Stimulated activated CD4-positive, alpha-beta T cell treated with anti-CD3 and anti-CD28 coated beads, TNF-alpha, amount 100 ng/mL, for 4 hours (primary cell): ENCODE measurements at places on chromosomes 4 and X.

GRCh38 chr4:133581996-133582619 lies 433.0 kb downstream of the PCDH10 start:
- no peak for DNase-seq

GRCh38 chr4:121794505-121795188 lies 6.5 kb upstream of the EXOSC9 start:
- no peak for DNase-seq

GRCh38 chrX:136646602-136647239 lies 1.2 kb upstream of the CD40LG start:
- DNase-seq: no peak

- no peak for DNase-seq
Measured at GRCh38 chr4:185101354-185101890, 41.6 kb upstream of the SLC25A4 start.

DNA sequence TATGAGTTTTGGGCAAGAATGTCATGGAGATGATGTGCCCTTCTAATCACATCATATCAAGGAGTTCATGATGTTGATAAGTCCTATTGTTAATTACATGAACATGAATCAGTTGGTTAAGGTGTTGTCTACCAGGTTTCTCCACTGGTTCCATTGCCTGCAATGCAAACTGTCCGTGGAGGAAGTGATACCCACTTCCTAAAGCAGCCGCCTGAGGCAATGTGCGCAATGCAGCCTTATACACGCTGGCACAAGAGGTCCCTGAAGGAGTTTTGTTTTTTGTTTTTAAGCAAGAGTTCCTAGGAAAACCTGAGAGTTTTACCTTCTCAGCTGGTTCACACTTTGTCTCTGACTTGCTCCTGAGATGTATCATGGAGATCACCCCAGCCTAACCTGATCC lies 5.9 kb upstream of the GPKOW start:
- no peak for DNase-seq

GRCh38 chr4:54743562-54743961 lies 85.8 kb downstream of the KIT start:
- no peak for DNase-seq

- no peak for DNase-seq
Measured at GRCh38 chrX:16770970-16771482, 15.2 kb upstream of the TXLNG start.
